ENCODE measurements at places on chromosomes 5 and 9.

DNA sequence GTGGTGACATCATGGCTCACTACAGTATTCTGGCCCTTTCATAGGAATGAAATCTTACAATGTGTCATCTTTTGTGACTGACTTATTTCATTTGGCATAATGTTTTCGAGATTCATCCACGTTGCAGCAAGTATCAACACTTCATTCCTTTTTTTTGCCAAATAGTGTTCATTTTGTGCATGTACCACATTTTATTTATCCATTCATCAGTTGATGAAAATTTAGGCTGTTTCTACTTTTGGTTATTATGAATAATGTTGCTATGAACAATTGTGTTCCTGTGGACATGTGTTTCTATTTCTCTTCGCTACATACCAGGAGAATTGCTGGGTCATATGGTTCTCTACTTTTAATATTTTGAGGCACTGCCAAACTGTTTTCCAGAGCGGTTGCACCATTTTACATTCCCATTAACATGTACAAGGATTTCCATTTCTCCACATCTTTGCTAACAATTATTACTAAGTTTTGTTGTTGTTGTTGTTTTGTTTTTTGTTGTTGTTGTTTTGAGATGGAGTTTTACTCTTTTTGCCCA lies 43.5 kb downstream of the RMI1 start:
- DNase-seq, result no peak

GRCh38 chr9:82443312-82443711 lies 454.7 kb downstream of the SPATA31D1 start:
- DNase-seq, result no peak

- no peak for DNase-seq
Observed at GRCh38 chr5:77008413-77008812, 21.8 kb upstream of the AGGF1 start.

DNA sequence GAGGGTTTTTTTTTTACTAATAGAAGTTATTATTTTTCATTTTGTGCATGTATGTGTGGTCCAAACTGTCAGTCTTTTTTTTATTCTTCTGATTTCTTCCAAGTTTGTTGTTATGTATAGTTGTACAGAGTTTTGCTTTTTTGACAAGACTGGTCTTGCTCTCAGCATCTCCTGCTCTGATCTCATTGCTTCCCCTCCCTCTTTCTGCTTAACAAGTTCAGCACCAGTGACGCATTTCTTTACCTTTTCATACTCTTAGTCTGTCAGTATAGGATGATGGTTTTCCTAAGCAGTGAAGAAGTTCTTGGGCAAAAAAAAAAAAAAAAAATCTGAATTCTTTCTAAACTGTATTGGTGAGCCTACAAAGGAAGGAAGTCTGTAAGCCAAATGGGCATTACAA lies 135.1 kb downstream of the CD180 start:
- DNase-seq, result no peak

DNA sequence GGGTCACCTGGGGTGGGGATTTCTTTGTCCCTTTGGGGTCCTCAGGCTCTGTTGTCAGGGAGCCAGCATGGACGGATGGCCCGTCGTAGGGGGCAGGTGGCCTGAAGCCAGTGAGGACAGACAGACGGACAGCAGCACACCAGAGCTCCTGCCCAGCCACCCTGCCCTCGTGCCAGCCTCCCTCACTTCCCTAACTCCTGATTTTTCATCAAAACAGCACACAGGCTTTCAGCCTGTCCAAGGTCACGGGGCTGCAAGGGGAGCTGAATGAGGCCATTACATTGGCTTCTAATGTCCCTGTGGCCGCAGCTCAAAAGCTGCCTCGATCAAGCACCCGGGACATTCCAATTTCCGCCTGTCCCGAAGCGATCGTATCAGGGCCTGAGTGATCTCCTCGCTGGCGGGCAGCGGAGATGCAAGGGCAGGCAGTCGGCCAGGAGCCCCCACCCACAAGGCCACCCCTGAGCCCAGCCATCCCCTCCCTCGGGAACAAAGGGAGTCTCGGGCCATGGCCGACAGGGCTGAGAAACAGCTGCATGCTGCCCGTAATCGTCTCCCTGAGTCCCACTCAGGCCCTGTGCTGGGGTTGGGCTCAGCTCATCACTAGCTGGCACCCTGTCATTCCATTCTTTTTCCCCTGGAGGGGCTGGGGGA lies 50.5 kb upstream of the RNU6ATAC start:
- DNase-seq, result no peak

DNA sequence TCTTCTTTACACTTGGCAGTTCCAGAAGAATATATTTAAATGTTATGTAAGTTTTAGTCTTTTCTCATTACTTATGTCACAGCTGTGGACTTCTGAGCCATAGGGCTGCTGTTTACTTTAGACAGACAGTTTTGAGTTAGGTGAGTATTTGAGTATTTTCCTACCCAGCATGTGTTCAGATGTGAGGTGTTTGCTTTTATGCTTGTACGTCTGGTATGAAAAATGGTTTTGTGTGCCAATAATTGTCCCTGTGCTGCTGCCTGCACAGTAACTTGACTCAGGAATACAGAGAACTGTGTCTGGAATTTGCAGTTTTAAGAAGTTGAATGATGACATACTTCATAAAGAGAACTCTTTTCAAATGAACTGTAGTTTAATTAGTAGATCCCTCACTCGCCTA lies 20.8 kb downstream of the MEGF10 start:
- DNase-seq, result no peak

DNA sequence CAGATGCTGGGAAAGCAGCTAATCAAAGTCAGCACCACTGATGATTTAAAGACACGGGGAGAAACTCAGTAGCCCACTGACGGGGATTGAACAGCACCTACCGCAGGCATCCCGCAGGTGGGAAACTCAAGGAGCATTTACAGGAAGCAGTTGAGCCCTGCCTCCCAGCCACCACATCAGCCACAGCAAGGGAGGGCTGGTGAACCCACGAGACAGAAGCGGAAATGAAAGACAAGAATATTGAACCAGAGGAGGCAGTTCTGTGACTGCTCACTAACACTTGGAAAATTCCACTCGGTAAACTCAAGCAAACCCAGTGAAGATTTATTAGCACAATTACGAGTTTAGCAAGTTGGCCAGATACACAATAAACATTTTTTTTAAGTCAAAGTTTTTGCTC lies 10.6 kb upstream of the FAM163B start:
- DNase-seq, result peak; percentile 45

DNA sequence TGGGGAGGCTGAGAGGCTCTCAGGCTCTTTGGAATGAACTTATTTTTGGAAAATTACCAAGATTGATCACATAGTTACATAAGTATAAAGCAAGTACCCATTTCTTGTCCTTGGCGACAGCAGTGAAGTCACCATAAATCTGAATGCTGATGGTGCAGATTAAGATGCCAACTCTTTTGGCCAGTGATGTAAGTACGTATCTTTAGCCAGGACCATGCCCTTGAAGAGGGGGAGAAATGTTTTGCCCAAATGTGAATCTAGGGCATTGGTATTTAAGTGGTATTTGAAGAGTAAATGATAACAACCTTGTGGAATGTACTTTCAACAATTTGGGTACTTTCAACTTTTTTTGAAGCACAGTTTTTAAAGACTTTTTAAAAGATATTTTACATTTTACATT lies 68.2 kb upstream of the RAD23B start:
- DNase-seq, result no peak

GRCh38 chr5:154276261-154276972 lies 85.9 kb downstream of the GALNT10 start:
- no peak for DNase-seq

DNA sequence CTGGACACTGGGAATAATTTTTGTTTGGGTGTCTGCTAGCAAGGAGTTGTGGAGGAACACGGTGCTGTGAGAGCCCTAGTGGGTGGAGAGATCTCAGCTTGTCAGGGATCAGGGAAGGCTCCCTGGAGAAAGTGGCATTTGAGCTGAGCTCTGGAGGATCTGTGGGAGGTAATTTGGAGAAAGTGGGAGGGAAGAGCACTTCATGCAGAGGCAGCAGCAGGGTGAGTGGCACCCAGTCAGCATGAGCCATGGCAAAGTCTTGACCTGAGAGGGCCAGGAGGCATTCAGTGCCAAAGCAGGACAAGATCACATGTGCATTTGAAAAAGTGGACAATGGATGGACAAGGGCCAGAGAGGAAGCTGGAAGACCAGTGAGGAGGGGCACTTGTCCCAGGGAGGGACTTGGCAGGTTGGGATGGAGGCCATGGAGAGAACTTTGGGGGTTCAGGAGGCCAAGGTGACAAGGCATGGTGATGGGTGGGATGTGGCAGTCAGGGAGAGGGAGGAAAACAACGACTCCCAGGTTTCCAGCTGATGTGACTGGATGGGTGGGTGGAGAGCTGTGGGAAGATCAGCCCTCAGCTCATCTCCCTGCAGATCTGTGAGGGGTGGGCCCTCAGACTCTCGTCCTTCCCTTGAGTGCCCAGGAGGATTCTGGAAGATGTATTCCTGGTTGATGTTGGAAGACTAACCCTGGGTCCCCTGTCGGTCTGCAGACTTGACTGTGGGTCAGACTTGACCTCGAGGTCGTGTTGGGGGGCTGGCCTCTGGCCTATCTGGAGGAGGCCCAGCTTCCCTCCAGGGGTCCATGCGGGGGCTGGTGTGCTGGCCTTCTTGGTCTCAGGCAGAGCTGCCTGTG lies 68.9 kb upstream of the PITX1 start:
- DNase-seq, result no peak

DNA sequence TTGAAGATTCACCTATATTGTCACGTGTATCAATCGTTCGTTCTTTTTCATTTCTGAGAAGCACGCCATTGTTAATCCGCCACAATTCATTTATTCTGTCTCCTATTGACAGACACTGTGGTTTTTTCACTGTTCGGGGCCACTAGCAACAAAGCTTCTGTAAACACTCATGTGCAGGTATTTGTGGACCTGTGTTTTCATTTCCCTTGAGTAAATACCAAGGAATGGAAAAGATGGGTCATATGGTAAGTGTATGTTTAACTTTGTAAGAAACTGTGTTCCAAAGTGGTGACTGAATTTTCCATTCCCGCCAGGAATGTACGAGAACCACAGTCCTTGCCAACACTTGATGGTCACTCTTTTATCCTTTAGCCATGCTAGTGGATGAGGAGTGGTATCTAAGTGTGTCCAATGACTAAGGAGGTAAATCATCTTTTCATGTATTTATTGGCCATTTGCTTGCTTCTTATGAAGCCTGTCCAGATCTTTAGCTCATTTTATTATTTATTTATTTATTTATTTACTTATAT lies 10.7 kb downstream of the ABO start:
- no peak for DNase-seq

DNA sequence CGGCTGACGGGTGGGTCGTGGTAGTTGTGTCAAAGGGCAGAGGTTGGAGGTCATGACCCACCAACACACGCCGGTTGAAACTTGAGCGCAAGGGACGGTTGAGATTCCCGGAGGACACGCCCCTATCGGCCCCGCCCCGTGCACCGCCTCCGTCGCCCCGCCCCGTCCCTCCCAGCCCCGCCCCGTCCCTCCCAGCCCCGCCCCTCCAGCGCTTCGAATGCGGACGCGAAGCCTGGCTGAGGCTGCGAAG lies 226 bp upstream of the RANBP17 start:
- no peak for DNase-seq

- no peak for DNase-seq
Observed at GRCh38 chr9:504921-505740, 290.5 kb downstream of the DOCK8 start.

- DNase-seq, result no peak
Observed at GRCh38 chr5:118551031-118551430, 437.3 kb downstream of the DTWD2 start.

DNA sequence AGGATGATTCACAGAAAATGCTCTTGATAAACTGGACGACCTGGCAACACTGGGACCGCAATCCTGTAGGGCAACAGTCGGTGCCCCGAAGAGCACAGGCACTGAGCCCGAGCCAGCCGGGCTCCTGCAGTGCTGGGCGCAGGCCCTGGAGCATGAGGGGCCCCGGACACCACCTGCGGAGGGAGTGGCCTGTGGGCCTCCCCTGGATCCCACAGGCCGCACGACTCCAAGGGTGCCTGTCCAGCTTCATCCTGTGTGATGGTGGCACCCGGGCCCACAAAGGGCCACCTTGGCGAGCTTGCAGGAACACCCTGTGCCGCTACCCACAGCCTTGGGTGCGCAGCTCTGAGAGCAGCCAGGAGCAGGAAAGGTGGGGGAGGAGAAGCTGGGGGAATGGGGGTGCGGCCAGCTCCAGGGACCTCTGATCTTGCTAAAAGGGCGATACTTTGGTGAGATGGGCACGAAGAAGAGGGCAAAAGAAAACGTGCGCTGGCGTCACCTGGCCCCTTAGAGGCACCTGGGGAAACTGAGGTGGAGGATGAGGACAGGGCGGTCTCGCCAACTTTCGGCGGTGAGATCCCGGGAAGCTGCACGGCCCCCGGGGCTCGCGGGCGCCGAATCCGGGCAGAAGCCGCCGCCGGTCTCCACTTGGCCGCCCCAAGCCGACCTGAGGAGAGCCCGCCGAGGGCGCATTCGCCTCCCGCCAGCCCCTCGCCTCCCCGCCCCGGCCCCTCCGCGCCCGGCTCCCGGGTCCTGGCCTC lies 722 bp downstream of the TBC1D9B start:
- DNase-seq, result no peak

GRCh38 chr9:126532019-126532462 lies 81.7 kb upstream of the LMX1B start:
- no peak for DNase-seq

- no peak for DNase-seq
Observed at GRCh38 chr5:77139001-77139400, 51.9 kb upstream of the ZBED3 start.

GRCh38 chr5:122921826-122922225 lies 76.4 kb downstream of the SNX24 start:
- no peak for DNase-seq

DNA sequence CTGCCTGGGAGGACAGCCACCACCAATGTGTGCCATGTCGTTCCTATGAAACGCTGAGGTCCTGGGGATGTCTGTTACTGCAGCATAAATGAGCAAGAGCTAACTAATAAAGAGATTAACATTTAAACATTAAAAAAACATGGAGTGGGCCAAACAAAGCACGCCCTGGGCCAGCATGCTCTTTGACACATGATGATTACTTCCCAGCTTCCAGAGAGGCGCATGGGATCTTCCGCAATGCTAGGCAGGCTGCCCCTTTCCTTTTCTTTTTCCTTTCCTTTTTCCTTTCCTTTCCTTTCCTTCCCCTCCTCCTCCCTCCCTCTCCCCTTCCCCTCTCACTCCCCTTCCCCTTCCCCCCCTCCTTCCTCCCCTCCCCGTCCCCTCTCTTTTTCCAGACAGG lies 10.6 kb upstream of the TENT4A start:
- DNase-seq, result no peak

DNA sequence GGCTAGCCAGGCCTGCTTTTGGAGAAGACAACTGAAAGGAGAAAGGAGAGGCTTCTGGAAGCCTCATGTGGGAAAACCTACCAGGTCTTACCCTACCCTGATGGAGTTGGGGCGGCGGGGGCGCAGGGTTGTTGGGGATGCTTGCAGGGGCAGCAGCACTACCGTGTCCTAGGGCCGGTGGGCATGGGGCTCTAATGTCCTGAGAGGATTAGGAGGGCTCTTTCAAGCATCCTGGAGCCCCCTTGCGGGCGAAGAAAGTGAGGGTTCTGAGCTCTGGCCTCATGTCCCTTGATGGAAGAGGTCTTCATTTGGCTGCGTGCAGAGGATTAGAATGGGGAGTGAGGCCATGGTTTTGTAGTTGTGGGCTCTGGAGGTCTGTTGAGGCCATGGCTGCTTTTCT lies 86.9 kb upstream of the PITX1 start:
- DNase-seq, result no peak
